NCI-H1436 treated with DMSO at 0.1 percent for 48 hours (cell line): ENCODE measurements at places on chromosomes 2 and 18.

DNA sequence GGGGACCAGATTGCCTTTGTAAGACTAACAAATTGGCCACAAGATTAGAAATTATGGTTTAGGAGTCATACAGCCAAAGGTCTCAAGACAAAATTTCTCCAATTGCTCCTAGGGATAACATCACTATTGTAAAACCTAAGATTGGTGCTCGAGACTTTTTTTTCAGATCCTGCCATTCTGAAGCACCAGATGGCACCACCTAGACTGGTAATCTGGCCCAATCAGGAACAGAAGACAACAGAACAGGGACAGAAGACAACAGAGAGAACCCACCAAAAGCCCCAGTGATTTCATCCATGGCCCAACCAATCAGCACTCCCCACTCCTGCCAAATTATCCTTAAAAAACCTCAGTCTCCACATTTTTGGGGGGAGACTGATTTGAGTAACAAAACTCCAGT is 66.8 kb downstream of the LINC00305 start:
- DNase-seq = no peak

GRCh38 chr2:98608962-98609604 is 694 bp downstream of the UNC50 start:
- no peak for DNase-seq

- DNase-seq = no peak
Observed at GRCh38 chr2:36960773-36961172, 5.6 kb downstream of the STRN start.

GRCh38 chr2:236176417-236176816 is 8.2 kb upstream of the GBX2 start:
- DNase-seq = no peak

GRCh38 chr2:237824085-237824484 is 25.5 kb downstream of the RBM44 start:
- DNase-seq = no peak

DNA sequence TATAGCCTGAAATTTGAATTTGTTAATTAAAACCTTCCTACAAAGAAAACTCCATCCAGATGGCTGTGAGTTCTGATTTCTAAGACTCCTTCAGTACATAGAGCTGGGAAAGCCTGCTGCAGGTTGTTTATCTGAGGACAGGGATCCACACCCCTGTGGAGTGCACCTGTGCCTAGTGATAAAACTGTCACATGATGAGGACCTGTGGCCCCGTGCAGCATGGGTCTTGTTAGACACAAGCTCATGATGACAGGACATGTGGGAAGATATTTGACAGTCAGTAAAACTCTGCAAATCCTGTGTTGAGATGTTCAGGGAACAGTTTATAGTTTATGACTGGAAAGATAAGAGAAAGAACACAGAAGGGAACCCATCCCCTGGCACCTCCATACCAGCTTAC is 133.2 kb upstream of the TMEM18 start:
- DNase-seq = no peak

GRCh38 chr18:75760208-75760607 is 332.7 kb upstream of the SMIM21 start:
- DNase-seq = no peak

DNA sequence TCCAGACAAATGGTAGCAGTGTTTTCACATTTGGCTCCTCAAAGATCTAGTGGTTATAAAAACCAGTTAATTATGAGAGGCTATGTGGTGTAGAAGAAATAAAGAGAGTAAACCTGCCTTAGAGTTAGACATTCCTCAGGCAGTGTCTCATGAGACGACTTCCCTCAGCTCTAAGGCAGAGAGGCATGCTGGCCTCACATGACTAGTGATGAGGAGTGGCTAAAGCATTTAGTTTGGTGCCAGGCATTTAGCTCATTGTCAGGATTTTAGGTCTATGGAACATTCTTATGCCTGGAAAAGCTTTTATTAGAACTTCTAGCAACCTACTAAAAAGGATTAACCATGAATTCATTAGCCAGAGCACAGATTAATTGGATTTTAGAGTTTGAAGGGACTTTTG is 90.3 kb downstream of the RPRM start:
- DNase-seq = no peak

DNA sequence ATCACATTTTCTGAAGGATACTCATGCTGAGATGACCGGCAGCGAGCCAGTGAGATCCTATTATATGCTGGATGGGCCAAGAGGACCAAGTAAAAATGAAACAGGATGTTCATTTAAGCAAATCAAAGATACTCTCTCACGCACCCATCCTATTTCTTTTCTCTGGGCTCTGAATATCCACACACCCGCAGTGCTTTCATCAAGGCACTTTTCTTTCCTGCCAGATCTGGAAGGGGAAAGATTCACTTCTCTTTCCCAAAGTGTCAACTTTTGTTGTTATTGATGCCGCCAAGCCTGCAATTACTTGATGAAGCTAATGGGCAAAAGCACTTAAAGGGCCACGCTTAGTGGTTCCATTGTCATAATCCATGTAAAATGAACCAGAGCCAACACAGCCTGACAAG is 191.9 kb upstream of the CHAC2 start:
- DNase-seq = no peak

GRCh38 chr2:24122366-24123194 is 554 bp downstream of the PFN4 start:
- DNase-seq = no peak

- no peak for DNase-seq
Observed at GRCh38 chr2:204650611-204651010, 105.3 kb downstream of the PARD3B start.

DNA sequence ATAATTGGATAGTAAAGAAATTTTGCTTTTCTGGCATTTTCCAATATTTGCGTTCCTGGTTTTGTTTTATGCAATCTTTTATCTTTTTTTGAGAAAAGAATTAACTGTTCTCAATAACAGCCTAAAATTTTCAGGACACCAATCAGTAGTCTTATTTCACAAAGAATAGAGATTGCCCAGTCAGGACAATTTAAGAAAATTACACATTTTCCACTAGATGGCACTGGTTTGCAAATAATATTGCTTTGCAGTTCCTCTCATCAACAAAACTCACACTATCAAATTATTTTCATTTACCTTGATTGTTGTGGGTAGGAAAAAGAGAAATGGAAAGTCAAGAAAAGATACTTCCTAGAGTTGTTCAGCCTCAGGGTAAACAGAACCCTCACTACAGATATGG is 2.4 kb upstream of the RBM45 start:
- peak; percentile 19 for DNase-seq

DNA sequence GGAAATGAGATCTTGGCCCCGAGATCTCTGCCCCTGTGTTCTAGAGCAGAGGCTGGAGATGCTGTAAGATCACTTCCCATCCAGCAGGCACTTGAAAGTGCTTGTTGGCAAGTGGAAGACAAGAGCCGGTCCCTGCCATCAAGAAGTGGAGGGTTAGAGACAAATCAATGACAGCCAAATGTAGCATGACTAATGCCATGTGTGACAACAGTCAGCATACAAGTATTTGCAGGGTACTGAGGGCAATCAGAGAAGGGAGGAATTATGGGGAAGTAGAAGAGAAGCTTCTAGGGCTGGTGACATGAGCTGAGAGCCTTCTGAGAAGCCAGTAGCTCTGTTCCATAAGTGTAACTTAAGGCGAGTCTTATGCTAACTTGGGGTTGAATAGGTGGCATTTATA is 58.6 kb downstream of the TMEM17 start:
- DNase-seq = no peak

DNA sequence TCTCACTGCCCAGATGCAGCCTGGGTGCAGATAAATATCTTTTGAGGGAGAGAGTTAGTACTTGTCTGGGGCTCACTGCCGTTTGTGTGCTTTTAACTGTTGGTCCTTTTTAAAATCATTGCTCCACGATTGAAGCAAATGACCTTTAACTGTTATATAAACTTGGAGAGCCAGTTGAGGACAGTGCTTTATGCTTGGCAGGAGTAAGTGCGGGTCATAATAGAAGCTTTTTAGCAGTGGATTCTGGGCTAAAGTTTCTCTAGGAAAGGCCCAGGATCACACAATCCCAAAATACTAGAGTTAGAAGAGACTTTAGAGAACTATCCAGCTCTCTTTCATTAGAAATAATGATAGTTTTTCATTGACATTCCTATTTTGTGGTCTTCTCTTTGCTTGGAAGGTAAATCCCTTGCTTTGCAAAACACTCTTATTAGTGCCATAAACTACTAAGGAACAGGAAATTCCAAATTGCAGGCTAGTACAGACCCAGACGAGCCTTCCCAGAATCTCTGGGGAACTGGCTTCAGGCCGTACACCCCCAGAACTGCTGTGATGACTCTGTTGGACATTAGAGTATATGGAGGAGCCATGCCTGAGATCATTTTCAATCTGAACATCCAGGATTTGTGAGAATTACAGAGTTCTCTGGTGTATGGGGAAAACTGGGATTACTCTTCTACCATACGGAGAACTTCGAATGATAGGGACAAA is 19.1 kb downstream of the LIMS1 start:
- DNase-seq = no peak

DNA sequence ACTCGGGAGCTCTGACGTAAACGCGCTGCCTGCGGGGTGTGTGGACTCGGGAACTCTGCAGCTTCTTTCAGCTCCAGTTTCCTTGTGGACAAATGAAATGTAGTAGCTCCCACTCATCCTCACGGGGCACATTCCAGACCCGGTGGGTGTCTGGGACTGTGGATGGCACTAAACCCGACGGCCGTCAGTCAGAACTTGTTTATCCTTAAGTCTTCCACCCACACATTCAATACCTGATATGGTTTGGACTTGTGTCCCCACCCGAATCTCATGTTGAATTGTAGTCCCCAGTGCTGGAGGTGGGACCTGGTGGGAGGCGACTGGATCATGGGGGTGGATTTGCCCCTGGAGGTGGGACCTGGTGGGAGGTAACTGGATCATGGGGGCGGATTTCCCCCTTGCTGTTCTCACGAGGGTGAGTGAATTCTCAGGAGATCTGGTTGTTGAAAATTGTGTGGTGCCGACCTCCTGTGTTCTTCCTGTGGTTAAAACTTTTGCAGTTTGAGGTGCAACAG is 81.2 kb upstream of the SNTG2 start:
- DNase-seq = no peak

- no peak for DNase-seq
Observed at GRCh38 chr2:237184192-237184918, 98.7 kb downstream of the COPS8 start.

- no peak for DNase-seq
Observed at GRCh38 chr18:41643427-41643826, 311.6 kb upstream of the PIK3C3 start.

- DNase-seq = no peak
Observed at GRCh38 chr2:64934530-64934929, 54.7 kb upstream of the SLC1A4 start.

DNA sequence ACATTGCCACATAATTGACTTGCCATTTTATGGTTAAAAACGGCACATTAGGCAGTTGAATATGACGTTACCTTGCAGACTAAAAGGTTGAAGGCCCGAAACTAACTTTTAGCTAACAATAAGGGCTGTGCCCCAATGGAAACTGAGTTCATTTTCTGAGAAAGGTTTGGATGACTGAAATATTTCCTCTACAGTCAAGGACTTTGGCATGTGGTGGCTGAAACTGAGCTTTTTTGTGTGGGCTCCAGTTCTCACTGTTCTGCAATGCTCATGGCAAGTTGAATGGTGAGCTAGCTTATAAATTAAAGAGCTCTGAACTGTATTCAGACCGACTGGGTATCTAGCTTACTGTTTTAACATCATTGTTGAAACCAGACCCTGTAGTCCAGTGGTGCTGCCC is 23.8 kb upstream of the TXNDC2 start:
- DNase-seq = no peak

DNA sequence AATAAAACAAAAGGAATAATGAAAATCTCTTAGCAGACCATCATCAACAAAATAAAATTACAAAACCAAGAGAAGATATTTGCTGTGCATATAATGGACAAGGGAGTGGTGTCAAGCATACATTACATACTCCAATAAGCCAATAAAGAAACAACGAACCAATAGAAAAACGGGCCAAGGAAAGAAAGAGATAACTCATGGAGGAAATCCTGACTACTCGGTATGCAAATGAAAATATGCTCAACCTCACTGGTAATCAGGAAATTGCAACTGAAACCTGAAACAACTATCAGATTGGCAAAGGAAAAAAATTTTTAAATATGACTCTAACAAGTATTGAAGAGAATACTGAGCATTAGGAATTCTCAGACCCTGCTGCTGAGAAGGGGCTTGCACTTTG is 84.7 kb downstream of the BCL2 start:
- DNase-seq = no peak

DNA sequence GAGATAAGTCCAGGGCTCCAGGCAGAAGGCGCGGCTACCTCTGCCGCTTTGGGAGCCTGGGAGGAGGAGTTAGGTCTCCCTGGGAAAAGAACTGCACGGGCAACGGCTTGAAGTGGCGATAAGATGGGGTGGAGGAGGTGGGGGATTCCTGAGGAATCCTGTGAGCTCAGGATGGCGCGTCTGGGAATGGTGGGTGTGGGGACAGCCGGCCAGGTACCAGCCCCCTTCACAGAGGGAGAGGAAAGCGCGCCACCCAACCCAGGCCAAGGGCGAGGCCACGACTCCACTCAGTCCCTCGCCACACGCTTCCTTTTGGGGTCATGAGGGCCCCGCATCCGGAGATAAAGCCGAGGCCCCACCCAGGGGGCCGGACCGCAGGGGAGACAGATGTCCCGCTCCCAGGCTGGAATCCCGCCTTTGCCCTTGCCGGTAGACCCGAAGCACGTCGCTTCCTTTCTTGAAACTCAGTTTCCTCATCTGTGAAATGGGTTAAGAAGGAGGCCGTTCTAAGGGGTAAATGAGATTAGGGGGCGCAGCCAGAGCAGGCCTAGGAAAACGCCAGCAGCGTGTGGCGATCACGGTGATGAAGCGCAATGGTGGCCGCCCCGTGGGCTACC is 1.7 kb upstream of the CTDSP1 start:
- no peak for DNase-seq

DNA sequence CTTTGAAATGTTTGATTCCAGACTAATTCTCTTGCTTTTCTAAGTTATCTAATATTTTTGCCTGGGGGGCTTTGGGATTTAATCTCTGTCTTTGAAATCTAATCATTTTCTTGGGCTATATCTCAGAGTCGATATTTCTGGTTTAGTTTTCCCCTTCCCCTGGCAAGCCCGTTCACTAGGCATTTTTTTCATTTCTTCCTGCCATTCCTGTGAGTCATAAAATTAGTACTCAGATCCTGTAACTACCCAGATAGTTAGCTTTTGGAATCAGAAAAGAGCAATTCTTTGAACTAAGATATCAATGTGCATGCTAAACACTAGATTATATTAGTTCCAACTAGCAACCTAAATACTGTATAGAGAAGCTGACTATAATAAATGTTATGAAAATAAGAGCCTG is 29.4 kb upstream of the RNF149 start:
- DNase-seq = no peak

DNA sequence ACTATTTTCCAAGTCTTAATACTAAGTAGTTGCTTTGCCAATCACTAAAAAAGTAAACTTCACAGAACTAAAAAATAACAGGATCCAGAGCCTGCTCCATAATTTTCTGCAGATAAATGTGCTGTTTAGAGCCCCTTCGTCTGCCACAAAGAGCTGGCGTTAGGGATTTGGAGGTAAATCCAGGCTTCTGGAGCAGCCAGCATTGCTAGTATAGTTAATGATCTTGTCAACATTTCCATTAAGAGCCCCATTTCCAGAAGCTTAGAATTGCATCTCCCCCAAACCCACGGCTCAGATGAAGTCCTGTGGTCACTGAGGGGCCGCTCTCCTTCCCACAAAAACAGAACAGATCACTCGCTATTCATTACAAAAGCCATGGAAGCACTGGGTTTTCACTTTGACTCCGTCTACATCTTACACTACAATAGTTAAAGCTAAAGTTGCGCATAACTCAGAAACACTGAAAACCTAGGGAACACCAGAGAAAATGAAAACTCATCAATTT is 41.9 kb downstream of the ZNF516 start:
- no peak for DNase-seq

- no peak for DNase-seq
Observed at GRCh38 chr2:28129955-28130695, 239.6 kb downstream of the BABAM2 start.
